ENCODE measurements at places on chromosomes 6 and 20.

GRCh38 chr6:1773700-1774099 lies 164.0 kb downstream of the FOXC1 start:
- DNase-seq, result no peak

DNA sequence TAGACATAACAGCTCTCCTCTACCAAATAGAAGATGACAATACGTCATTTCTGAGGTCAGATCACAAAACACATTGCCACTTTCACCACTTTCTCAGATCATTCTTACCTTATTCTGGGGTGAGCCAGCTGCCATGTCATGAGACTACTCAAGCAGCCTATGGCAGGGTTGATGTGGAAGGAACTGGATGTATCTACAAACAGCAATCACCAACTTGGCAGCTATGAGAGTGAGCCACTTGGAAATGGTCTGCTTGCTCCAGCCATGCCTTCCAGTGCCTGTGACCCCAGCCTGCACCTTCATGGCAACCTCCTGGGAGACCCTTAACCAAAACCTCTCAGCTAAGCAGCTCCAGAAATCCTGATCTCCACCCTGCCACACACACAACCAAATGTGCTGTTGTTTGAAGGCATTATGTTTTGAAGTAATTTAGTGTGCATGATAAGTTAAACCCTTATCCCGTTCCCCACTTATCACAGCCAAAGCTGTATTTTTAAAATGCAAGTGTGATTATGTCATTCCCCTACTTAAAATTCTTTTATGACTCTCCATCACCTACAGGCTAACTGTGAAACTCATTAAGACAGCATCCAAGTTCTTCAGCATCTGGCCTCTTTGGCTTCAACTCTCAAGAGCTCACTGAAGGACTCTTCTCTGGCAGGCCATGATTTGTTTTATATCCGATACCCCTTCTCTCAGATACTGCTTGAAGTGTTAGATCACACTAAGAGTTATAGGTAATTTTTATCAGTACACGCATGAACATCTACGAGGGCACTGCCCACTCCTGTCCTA lies 150.6 kb downstream of the LY86 start:
- DNase-seq, result no peak

GRCh38 chr6:50966986-50967385 lies 148.3 kb downstream of the TFAP2B start:
- no peak for DNase-seq

DNA sequence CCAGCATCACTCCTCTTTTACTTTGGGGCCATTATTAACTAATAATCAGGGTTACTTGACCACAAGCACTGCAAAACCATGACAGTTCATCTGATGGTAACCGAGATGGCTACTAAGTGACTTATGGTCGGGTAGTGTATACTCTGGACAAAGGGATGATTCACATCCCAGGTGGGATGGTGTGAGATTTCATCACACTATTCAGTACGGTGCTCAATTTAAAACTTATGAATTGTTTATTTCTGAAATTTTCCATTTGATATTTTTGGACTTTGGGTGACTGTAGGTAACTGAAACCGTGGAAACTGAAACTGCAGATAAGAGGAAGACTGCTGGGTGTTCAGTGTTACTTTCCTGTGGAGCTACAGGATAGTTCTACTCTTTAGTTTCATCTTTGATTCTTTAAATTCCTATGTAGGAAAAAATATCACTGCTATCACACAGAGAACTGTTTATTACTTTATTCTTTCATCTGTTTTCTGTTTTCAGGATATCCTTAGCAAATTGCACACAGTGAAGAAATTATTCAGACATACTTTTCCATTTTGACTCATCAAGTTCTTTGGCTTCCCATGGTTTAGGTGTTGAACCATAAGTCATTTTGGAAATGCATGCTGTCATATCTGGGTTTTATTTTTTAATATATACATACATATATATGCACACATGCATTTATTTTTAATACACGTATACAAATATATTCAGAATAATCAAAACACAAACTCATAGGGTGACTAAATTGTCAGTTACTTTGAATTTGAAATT lies 59.1 kb upstream of the C20orf144 start:
- no peak for DNase-seq

DNA sequence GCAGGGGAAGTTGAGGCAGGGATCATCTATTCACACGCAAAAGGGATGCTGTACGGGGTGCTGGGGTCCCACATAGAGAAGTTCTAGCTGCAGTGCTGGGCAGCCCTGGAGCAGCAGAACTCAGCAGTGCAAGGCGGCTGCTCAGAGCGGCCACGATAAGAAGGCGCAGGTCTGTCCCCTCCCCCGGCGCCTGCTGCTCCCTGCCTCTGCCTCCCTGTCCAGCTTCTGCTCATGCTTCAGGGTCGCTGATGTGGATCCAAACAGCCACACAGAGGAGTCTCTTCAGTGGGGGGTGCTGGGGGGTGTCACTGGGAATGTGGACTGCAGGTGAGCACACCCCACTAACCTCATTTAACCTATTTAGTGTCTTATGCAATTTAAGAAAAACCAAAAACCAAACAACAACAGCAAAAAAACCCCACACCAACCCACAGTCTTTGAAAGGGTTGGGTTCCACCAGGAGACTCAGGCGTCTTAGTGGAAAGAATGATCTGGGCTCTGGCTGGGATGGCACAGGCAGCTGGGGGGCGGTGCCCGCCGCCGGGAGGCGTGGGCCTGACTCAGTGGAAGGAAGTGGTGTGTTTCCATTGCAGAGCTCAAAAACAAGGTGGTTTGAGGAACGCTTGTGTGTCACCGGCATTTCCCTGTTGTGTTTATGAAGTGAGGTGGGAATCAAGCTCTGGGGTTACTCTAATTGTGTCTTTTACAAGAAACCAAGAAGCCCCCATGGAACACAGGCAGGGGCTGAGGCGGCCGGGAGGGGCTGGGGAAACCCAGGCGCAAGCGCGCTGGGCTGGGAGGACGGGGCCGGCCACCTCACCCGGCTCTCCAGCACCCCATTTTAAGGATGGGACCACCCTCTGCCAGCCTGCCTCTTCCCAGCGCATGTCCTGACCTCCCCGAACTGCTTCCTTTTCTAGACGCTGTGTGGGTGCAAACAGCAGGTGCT lies 55.1 kb downstream of the IRF4 start:
- peak; percentile 63 for DNase-seq

- no peak for DNase-seq
Measured at GRCh38 chr6:73180763-73181619, 44.3 kb downstream of the KHDC1L start.

GRCh38 chr6:148547110-148547509 lies 199.7 kb upstream of the UST start:
- no peak for DNase-seq

DNA sequence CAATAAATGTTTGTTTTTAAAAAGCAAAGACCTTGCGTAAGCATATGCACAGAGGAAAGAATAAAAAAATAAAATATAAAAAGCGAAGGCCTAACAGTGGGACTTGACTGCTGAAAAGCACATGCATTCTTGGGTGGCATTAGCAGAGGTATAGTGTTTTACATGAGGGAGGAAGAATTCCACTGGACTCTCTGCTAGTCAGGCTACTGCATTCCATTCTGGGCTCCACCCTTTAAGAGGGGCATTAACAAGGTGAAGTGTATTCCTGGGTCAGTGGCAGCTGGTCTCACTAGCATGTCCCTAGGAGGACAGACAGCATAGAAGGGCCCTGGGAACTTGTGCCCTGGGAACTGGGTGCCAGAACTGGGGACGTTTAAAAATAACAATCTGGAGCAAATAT lies 134.1 kb downstream of the SOBP start:
- DNase-seq, result no peak

- DNase-seq, result no peak
Measured at GRCh38 chr20:3820901-3821727, 767 bp downstream of the AP5S1 start.

DNA sequence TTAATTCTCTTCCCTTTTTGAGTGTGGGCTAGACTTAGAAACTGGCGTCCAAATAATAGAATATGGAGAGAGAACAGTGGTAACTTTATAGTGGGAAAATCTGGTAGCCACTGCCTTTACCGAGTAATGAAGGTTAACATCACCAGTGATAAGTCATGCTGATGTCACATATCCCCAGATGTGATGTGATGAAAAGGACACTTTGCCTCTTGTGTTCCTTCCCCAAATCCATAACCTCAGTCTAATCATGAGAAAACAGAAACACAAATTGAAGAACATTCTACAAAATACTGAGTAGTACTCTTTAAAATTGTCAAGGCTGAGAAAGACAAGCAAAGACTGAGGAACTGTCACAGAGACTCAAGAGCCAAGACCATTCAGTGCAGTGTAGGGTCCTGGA lies 17.8 kb downstream of the ANKS1A start:
- DNase-seq, result no peak

DNA sequence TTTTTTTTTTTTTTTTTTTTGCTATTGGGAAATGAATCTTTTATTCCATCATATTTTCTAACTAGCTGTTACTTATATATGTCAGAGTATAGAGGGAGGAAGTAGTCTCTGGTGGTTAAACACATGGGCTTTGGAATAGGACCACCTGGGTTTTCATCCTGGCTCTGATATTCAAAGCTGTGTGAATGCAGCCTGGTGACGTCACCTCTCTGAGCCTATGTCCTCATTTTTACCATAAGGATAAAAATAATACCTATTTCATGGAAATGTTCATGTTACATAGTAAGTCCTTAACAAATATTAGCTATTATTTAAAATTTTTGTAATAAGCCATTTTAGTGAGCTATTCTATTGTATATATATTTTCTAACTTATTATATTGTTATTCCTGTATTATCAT lies 58.8 kb upstream of the TOX2 start:
- DNase-seq, result no peak

DNA sequence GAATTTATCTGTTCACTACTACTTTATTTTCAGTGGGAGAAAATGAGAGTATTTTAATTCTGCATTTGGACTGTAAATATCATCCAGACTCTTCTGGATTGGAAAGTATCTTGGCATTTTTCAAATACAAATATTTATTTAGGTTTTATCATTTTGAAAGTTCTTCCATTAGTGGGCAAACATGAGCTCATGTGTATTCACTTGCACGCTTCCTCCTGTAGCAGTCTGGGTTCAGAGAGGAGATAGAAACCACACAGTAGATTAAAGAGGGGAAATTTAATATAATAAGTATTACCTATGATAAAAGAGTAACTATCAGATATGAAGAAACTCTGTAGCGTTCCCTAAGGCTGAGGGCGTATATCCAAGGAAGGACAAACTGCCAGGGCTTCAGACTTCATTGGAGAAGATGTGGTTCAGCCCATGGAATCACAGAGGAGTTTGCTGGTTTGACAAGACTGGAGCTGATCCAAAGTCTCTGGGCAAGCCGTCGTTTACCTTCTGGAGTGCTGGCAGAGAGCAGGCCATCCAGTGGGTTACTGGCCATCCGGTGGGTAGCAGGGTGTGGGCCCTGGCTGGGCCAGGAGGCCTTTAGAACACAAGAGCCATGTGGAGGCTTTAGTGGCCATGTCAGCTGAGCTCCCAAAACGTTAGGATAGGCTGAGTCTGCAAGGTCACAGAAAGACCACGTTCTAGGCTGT lies 44.3 kb downstream of the KCNS1 start:
- DNase-seq, result no peak

DNA sequence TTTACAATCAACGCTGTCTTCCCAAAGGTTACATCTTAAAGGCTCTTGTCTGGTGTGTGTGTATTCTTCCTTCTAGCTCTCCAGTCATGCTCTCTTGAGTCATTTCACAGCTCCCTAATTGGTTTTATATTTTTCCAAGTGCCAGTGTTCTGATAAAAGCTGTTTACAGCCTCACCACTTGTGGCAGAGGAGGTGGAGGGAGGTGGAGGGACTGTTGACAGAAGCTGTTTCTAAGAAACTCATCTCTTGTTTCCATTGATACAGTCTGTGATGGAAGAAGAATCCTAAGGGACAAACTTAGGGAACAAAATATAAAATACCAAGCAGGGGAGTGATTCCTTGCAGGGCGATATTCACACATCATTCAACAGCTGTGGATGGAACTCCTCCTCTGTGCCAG lies 64.0 kb downstream of the QRSL1 start:
- DNase-seq, result no peak

- no peak for DNase-seq
Measured at GRCh38 chr6:10896691-10897090, 9.8 kb downstream of the SYCP2L start.

GRCh38 chr20:35111141-35111888 lies 18.7 kb upstream of the TRPC4AP start:
- no peak for DNase-seq

- DNase-seq, result no peak
Measured at GRCh38 chr20:31474097-31474436, 860 bp downstream of the DEFB124 start.

DNA sequence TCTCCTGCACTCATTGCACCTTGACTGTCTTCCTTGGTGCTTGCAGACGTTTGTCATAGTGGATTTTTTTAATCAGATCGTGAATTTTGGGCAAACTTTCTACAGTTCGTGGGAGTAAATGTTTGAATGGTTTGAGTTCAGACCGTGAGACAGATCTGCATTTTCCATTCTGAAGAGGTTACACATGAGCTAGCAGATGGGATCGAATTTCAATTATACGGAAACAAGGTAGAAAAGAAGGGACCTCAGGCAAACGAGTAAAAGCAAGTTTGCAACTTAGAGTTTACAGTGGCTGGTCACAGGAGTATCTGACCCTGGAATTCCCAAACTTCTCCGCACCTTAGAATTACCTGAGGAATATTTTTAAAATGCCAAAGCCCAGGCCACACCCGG lies 17.2 kb upstream of the NCR2 start:
- no peak for DNase-seq

- no peak for DNase-seq
Measured at GRCh38 chr6:42259841-42260395, 42.3 kb upstream of the MRPS10 start.

DNA sequence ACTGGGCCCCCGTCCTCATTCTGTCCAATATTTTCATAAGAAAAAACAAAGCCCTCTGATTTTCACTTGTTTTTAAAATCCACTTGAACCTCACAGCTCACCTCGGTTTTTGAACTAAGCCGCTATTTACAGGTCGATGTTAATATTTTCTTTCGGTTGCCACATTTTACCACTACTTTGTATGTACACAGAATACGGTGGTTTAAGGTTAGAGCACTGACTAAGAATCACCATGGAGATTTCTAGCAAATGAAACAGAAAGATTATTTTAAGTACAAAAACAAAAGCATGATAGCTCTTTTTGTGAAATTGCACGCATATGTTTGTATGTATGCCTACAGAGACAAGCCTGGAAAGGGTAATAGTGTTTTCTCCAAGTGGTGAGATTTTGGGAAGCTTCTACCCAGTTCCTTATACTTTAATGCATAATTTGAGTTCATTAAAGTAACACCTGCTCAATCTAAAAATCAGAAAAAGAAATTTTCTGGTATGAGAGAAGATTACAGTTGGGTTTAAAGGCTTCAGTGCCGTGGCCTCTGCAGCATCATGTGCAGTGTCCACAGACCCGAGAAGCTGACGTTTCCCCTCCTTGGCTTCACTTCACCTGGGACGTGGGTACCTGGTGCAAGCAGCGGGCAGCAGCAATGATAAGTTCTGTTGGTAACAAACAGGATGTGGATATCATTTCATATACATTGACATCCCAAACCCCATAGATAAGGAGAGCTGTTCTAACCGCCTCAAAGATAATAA lies 144.0 kb downstream of the UST start:
- no peak for DNase-seq

GRCh38 chr6:157428427-157429202 lies 47.6 kb downstream of the ZDHHC14 start:
- no peak for DNase-seq

- DNase-seq, result no peak
Measured at GRCh38 chr6:6003621-6004366, 2.9 kb downstream of the NRN1 start.

- no peak for DNase-seq
Measured at GRCh38 chr6:152063170-152063921, 255.9 kb downstream of the ESR1 start.

Measured in T follicular helper cell (primary cell).